ENCODE measurements at places on chromosomes 5 and 9.

- DNase-seq = no peak
These were observed 34.4 kb upstream of the CDH12 start for GRCh38 chr5:22887566-22887965.

- no peak for DNase-seq
These were observed 15.1 kb upstream of the OXCT1 start for GRCh38 chr5:41885286-41885685.

DNA sequence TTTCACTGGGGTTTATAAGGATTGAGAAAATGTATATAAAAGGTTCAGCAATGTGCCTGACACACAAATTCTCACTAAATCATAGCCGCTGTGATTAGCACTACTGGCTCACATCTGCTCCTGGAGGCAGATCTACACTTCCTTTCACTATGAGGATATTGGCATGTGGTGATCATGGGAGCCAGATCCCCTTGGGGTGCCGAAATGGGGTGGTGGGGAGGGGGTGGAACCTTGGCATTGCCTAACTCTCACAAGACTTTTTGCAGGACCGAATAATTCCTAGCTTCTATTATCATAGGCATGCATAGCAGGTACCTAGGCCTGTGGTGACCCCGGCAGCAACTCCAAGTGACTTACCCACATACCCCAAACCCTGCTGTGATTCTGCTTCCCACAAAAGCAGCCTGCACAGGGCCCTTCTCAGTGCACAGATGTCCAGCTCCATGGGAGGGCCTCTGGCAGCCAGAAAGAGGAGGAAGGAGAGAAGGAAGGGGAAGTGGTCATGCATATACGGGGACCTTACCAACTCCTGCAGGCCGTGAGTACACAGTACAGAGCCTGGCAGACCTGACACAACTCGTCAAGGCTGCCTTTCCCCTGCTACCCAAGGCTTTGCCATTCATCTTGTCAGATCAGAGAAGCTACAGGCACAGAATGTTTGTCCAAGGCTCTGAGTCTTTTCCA is 61.3 kb upstream of the IQGAP2 start:
- no peak for DNase-seq

DNA sequence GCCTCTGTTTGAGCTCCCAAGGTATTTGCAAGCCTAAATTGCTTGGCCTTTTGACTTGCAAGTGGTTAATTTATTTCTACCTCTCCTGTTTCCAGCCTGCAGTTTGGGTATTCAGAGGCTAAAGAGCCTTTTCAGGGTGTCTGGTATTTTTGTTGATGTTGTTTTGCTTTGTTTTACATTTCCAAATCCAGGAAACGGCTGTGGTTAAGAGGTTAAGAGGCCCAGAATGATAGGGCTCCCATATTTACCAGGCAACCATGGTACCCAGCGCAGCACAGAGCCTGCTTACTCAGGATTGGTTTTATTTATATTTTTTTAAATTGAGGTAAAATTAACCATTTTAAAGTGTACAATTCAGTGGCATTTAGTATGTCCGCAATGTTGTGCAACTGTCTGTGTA is 92.1 kb downstream of the PDZD2 start:
- DNase-seq = no peak

DNA sequence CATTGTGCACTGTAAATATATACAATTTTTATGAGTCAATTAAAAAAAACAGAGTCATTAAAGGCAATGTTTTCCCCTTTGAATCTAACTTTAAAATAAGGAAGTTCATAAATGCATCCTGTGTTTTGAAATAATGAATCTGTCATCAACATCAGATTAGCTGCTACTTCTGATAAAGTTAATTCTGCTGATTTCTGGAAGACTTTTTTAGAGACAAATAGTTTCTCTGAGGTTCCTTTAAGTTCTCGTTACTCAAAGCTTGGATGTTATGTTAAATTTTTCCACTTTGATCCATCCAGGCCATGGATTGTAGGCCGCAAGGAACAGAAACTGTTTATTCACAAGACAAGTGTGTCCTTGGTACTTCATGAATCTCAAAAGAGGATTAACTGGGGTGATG is 115.5 kb downstream of the CARTPT start:
- DNase-seq = no peak

- peak; percentile 40 for DNase-seq
These were observed 1152.9 kb upstream of the CDH6 start for GRCh38 chr5:30040488-30041118.

DNA sequence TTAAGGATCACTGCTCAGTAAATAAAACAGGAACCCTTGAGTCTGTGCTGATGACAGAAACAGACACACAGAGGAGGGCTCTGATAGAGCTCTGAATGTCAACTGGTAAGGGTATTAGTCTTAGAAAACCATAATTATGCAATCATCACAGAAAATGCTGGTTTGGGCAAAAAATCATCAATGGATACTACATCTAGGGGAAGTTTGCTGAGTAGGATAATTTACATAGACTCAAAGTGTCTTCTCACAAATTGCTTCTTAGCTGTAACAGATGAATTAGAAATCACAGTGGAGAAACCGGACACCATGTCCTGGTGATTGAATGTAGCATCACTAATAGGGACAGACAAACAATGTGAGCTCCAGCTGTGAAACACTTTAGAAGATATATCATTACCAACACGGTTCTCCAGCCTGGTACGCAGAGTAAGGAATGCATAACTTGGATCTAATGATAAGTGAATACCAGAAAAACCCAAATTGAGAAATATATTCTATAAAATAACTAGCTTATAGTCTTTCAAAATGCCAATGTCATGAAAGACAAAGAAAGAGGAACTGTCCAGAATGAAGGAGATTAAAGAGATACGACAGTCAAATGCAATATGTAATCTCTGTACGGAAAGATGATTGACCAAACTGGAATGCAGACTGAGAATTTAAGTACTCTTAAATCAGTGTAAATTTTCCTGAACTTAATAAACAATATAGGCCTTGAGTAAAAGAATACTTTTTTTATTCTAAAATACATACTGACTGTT is 17.3 kb downstream of the CHD1 start:
- no peak for DNase-seq

GRCh38 chr5:76007904-76008303 is 75.3 kb upstream of the SV2C start:
- DNase-seq = no peak

DNA sequence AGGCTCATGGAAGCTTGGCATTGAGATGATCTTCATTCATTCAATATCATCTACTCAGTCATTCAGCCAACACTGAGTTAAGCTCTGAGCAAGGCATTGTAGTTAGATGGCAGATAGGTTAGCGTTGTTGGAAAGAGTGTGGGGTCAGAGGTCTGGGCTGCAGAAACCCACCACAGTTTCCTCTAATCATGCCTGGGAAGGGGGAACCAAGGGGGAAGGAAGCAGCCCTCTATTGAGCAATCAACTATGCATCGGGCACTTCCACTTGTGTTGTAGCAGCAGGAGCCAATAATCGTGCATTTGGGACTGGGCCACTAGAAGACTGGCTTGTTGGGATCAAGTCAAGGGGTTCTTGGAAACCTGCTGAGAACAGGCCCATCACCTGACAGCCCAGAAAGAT is 139.1 kb downstream of the PIP5K1B start:
- no peak for DNase-seq

DNA sequence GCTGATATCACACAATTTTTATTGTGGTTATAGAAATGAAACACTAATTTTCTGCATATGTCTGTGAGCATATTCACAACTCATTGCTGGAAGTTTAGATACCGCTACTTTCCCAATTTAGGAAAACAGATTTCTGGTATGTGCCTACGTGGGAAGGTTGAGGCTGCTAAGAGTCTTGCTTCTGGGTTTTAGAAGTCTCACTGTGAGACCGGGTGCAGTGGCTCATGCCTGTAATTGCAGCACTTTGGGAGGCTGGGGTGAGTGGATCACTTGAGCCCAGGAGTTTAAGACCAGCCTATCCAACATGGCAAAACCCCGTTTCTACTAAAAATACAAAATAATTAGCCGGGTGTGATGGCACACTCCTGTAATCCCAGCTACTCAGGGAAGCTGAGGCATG is 39.6 kb downstream of the UBAP1 start:
- no peak for DNase-seq
